KBM-7 (cell line): ENCODE measurements at places on chromosomes 5 and 9.

DNA sequence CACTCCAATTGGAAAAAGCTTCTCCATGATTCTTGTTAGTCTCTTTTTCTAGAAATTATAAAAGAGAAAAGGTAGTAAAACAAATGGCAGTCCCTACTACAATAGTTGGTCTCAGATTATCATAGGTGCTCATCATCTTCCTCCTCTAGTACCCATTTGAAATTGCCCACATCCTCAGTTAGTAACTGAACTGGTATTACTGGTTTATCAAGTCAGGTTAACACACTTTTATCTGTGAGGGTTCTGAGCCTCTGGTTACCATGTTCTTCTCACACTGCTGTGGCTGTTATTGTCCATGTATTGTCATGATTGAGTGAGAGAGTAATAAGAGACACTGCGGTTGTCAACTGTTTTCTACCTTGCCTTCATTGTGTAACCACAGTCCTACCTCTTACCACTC is 901.7 kb downstream of the TLE1 start:
- no peak for DNase-seq

DNA sequence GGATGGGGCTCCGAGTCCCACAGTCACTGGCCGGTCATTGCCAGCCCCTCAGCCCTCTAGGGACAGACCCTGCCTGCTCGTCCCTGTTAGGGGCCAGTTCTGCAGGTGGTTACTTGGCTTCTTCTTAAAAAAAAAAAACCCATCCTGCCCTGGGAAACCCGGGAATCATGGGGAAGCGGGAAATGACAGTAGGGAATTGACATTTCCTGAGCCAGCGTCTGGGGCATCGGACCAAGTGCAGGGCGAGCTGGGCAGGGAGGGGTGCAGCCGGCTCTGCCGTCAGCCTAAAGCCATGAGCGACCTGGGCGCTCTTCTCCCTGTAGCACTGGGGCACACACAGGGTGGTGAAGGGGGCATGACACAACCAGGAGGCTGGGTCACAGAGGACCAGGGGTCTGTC is 66.6 kb downstream of the RXRA start:
- DNase-seq: no peak

GRCh38 chr9:12718482-12719026 is 25.4 kb downstream of the TYRP1 start:
- peak; percentile 5 for DNase-seq

DNA sequence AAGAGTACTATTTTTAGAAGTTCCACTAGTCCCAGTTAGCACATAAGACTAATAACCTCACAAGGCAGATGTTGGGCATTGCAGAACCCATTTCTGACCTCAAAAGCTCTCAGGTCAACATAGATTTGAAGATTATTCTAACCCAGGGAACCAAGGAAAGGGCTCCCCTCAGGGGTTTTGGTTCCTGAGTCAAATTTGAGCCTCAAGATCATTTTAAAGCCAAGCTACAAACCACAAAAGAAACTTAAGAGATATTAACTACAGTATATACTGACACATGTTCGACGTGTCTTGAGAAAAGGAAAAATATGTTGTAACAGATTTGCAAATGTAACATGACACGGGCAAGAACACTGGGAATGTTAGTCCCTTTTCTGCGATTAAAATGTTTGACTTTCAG is 88.6 kb downstream of the GNAQ start:
- DNase-seq: peak; percentile 58

- DNase-seq: no peak
These were observed 27.0 kb downstream of the PRUNE2 start for GRCh38 chr9:76878933-76879332.

GRCh38 chr5:10719965-10720364 is 41.1 kb downstream of the DAP start:
- no peak for DNase-seq

DNA sequence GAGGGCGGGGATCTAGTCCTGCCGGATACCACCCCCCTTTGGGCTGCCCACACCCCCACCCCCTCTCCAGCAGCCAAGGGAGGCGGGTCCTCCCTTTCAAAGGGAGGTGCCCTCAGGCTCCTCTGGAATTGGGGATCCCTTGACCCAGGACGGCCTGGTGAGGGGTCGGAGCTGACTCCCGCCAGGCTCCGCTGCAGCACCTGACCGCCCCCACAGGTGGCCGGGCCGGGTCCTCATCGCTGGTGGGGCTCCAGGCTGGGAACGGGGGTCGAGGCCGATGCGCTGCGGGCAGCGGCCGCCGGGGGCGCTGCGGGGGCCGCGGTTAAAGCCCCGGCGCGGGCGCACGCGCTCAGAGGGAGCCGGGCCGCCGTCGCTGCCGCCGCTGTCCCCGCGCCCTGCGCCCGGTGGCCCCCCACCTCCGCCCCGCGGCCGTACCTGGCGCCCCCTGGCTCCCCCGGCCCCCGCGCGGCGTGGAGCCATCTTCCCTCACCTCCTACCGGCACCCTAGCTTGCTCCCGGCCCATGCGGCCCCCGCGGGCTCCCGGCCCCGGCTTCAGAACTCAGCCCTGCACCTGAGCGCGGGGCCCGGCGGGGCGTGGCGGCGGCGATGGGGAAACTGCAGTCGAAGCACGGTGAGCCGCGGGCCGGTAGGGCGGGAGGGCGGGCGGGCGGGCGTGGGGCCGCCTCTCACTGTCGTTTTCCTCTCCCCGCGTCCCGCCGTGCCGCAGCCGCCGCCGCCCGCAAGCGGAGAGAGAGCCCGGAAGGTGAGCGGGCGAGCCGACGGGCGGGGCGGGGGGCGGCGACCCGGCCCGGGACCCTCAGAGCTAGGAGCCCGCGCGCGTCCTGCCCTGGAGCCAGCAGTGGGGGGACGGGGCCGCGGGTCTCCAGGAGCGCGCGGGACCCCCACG is at the start of gene NKD2:
TSS of gene NKD2 (plus strand) at position 352 of the 908 bp plus-strand sequence. CDS start at position 608, 256 bp downstream.
- DNase-seq: peak; percentile 48

GRCh38 chr5:38387161-38387560 is 128.8 kb downstream of the EGFLAM start:
- no peak for DNase-seq

GRCh38 chr5:17713301-17713700 is 79.0 kb downstream of the TAF11L14 start:
- DNase-seq: no peak

GRCh38 chr5:152113401-152113800 is 188.8 kb upstream of the GLRA1 start:
- DNase-seq: no peak

- no peak for DNase-seq
These were observed 43.0 kb upstream of the CDH12 start for GRCh38 chr5:22896152-22896551.

- no peak for DNase-seq
These were observed 232.9 kb downstream of the SYK start for GRCh38 chr9:91034521-91034920.

DNA sequence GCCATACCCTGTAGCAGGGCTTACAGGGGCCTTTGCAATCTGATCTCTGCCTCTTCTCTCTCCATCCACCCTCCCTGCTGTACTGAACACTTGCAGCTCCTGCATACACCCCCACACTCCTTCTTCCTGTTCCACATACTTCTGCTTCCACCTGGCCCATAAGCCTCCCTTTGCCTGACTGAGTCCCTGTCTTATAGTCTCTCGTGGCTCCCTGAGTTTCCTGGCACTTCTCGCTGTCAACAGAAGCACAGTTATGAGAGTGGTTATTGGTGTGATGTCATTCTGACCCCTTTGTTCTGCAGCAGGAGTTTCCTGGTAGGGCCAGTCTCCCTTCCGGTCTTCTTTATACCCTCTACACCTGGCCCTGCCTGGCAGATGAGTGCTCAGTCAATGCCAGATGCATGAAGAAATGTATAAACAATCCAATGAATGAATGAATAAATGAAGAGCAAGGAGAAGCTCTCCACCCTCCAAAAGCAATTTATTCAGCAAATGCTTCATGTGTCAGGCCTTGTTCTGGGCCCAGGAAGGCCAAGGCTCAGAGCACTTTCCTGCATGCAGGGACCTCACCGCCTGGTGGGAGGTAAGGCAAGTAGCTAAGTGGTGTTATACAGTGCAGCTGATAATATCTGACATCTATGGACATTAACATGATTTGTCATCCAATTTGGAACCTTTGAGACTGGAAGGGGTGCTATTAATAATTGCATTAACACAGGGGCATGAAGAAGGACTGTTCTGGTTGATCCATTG is 20.5 kb upstream of the CSF1R start:
- peak; percentile 82 for DNase-seq

GRCh38 chr9:125439434-125440272 is 178.0 kb downstream of the GAPVD1 start:
- DNase-seq: no peak

- no peak for DNase-seq
These were observed 46.8 kb downstream of the CYSTM1 start for GRCh38 chr5:140221697-140222223.

GRCh38 chr5:56088431-56088949 is 93.7 kb upstream of the IL6ST start:
- DNase-seq: no peak

DNA sequence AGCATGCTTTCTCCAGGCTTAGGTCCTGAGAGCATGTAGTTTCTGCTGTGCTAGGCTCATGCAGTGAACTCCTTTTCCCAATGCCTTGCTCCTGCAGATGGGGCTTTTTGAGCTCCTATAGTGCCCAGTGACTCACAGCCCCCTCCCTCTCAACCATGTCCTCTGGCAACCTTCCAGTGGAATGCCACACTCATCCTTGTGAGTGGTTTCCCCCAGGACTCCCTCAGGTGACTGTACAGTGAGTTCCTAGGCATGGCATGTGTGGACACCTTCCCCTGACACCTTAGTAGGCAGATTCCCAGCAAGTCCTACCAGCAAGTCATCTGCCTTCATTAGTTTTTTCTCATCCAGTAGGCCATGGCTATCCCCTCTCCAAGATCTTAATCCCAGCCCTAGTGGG is 72.4 kb upstream of the CXCL14 start:
- no peak for DNase-seq

- no peak for DNase-seq
These were observed 35.6 kb upstream of the HAND1 start for GRCh38 chr5:154513669-154514084.

DNA sequence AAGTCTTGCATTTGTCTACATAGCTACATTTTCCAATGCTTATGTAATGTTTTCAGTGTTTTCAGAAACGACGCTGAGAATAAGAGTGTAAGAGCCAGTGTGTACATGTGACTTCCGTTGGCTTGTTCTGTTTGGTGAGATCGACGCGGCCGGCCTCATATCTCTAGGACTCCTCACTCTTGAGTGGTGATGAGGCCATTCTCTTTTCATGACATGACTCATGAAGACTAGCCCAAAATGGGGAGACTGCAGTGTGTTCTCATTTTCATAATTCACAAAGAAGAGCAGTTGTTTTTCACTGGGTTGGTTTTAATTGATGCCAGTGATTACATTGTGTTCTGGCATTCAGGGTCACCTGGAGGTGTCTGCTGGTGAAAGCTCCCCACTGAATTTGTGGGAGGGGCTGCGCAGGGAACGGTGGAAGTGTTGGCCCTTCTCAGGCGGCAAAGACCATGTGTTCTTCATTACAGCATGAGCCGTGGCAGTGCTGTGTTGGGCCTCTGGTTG is 131.5 kb upstream of the OTULINL start:
- DNase-seq: no peak

GRCh38 chr5:104526866-104527265 is 964.3 kb upstream of the NUDT12 start:
- DNase-seq: no peak

GRCh38 chr9:69785757-69786156 is 25.9 kb upstream of the PTAR1 start:
- no peak for DNase-seq

DNA sequence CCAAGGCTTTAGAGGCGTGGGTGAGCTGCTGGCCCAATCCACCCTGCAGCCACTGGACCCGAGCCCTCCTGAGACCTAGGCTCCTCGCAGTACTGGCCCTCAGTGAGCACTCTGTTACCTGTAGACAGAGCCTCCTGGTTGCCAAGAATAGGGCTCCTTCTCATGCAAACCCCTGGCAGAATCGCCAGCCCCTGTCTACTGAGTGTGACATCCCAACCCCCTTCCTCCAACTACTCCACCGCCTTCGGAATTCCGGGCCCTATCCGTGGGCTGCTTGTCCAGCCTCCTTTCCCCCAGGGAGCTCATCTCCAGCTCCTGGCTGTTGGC is 23.8 kb upstream of the COL5A1 start:
- no peak for DNase-seq

DNA sequence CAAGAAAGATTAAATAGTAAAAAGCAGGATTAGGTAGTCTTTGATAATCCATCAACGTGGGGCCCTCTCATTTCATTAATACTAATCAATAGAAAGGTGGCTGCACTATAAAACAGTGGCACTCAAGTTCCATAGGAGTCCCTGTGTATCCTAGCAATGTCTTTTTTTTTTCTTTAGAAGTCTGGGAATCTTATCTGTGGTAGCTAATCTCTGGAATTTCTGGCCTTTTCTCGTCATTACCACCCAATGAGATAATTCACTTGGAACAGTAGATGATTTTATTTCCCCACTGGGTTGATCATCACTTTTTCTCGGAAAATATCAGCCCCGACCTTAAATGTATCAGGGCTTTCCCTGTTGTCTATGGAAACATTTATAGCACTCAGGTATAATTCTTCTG is 86.8 kb upstream of the CDH6 start:
- DNase-seq: no peak

DNA sequence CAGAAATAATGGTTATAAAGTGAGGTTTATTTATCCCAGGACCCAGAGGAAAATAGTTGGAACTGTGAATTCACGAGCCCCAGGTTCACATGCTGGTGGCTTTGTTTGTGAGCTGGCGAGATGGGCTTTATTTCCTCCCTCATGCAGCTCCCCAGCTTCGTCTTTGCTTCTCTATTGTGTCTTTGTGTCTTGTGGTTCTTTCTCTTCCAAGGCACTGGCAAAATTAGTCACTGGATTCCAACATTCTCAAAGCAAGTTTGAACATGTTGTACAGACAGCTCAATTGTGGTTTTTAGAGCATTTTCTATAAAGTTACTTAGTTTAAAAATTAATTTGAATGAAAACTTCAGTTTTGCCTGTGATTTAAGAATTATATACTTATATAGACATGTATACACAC is 7.2 kb downstream of the NDUFS6 start:
- no peak for DNase-seq
